ENCODE measurements at places on chromosomes 3 and 15.
A peak's percentile ranks its signal among the peaks of the same experiment; 100 is the strongest.

DNA sequence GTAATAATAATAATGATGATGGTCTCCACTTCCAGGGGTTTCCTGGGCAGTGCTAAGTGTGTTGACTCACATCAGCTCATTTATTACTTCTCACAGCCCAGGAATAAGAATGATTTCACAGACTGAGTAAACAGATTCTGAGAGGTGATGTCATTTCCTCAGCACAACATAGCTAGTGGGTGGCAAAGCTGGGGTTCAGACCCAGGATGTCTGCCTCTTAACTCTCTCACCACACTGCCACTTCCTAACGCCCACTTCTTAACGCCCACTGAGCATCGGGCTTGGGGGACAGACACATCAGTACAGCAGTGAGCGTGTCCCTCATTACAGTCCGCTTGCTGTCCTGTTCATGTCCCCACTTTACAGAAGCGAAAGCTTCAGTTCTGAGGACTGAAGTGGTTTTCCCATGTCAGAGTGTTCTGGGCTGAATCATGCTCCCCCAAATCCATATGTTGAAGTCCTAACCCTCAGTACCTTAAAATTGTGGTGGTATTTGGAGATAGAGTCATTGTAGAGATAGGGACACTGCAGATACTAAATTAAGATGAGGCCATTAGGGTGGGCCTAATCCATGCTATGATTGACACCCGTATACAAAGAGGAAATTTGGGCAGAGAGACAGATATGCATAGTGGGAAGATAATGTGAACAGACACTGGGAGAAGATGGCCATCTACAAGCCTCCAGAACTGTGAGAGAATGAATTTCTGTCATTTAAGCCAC lies 68.0 kb downstream of the ATP2B2 start:
- no peak for DNase-seq

- no peak for DNase-seq
Observed at GRCh38 chr15:88647351-88648105, 8.7 kb downstream of the ISG20 start.

- no peak for DNase-seq
Observed at GRCh38 chr3:173930251-173930650, 532.7 kb downstream of the NLGN1 start.

DNA sequence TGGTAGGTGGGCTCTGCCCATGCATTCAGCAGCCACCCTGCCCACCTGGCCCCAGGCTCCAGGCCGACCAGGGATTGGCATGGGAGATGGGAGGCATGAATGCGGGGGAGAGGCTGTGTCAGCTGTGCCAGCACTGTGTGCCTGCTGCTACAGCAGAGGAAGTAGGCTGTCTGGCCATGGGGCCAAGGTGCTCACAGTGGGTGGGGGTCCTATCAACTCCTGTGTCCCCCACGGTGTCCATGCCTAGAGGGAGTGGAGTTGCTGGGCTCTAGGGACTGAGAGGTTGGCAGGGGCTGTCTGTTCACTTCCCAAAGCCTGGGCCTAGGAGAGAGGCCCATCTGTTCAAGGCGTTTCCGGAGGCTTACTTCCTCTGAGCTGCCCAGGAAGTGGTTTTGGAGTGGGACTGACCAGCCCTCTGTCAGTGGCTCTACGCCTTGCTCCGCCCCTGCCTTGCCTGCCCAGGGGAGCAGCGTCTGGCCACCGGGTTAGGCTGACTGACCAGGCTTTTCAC lies 5.8 kb downstream of the PRKCD start:
- no peak for DNase-seq

GRCh38 chr3:30187366-30187765 lies 419.0 kb upstream of the TGFBR2 start:
- DNase-seq: no peak

DNA sequence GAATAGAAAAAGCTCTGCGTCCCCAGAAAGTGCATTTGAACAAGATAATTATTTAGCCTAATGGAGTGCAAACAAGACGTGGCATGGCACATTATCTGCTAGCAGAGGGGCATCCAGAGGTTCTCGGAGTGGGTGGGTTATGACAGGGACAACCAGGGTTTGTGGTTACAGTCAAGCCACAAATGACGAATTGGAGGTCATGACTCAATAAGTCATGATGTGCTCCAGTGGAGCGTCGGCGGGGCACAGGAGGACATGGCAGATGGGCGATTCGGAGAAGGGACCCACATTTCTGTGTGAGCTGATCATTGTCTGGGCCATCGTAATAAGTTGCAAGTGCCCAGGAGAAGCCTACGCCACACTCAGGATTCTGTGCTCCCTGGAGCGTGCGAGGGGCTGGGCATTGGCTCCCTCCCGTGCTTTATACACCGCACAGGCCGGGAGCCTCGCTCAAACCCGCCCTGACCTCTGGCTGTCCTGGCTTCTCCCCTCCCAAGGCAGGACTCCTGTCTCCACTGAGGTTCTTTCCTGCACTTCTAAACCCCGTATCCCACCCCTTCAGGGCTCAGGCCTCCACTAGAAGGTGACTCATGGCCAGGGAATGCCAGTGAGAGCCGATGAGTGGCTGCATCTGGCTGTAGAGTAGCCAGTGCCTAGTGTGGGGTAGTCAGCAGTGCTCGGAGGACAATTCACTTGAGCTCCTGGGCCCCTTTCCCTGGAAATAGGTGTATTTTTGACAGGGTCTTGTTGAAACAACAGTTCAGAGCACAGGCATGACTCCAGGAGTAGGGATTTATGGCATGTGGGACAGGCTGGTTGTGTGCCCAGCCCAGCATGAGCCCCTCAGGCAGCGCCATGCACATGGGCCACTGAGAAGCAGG lies 67.4 kb downstream of the GRIP2 start:
- DNase-seq: peak; percentile 96

GRCh38 chr15:26157081-26157480 lies 294.0 kb upstream of the ATP10A start:
- no peak for DNase-seq

GRCh38 chr3:10911350-10912002 lies 81.1 kb upstream of the SLC6A1 start:
- no peak for DNase-seq

- no peak for DNase-seq
Observed at GRCh38 chr3:75101329-75102147, 487.1 kb upstream of the CNTN3 start.

DNA sequence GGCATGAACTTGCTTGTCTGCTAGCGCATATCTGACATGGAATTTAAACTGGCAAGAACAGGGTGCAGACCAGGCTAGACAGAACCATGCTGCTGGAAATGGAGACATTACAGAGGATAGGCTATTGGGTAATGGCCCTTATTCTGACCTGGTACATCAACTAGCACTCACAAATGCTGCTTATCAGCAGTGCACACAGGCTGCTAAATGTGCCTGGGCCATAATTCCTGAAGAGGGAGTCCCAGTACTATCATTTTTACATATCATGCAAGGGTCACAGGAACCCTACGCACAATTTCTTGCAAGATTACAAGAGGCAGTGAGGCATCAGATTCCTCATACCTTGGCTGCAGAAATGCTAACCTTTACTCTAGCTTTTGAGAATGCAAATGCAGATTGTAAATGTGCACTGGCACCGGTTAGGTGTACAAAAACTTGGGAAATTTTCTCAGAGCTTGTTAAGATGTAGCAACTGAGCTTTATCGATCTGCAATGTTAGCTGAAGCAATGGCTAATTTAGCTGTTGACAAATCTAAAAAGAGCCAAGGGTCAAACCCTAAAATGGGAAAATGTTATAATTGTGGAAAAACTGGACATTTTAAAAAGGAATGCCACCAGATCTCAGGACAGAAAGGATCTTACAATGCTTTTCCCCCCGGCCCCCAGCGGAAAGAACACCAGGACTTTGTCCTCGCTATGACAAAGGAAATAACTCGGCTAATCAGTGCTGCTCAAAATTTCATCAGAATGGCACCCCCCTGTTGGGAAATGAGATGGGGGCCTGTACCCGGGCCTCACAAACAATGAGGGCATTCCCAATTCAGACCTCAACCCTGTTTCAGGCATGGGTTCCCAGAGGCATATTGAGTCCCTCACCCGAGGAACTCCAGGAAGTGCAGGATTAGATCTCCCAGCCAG lies 21.1 kb downstream of the CCRL2 start:
- DNase-seq: no peak

DNA sequence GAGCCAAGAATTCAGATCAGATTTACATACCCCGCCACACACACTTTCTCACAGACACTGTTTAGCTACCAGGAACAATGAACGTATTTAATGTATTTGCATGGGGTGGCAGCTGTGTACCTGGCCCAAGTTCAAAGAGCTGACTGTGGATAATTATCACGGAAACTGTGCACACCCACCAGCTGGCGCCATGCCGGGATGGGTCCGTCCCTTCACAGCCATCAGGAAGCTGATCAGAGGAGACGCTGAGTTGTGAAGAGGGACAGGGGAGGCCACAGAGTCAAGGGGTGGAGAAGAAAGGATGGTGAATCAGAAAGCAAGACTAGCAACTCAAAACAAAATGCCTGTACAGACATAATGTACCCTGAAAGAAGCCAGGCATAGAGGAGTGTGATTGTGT lies 13.1 kb upstream of the PLA2G4D start:
- no peak for DNase-seq

- DNase-seq: no peak
Observed at GRCh38 chr3:124299831-124300230, 307.9 kb upstream of the ROPN1 start.

GRCh38 chr3:181326637-181327223 lies 337.2 kb upstream of the DNAJC19 start:
- DNase-seq: peak; percentile 3

DNA sequence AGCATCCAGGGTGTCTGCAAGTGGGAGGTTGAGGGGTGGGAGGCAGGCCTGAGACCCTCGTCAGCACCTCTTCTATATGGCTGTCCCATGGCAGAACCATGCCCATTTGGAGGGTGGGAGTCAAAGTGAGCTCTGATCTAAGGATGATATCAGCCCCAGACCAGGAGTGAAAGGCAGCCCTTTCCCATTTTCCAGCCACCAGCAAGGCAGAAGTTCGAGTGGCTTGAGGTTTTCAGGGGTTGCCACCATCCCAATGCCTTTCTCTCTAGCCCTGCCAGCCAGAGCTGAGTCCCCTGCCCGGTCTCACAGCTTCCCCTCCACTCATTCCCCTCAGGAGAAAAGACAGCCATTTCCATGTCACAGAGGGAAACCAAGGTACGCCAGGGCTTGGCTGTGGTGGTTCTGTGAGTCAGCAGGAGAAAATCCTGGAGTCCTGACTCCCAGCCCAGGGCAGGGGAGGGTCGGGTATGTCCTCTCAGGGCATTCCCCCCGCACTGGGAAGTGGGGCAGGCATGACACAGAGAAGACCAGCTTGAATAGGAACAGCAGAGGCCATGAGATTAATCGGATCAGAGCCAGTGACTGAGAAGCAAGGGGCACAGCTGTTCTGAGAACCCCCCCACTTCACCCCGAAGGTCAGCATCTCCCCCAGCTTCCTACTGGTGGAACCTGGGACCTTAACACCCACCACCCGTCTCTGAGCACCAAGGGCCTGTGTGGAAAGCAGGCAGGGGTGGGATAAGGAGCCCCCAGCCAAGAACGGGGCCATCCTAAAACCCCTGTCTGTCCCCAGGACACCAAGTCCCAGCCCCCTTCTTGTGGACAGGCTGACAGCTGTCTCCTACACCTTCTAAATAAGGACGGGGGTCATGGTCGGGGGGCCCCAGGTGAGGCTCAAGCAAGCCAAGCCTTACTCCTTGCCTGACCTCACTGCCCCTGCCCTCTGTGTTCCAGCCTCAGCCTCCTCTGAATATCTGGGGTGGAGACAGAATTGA lies 965 bp upstream of the SLC38A3 start:
- no peak for DNase-seq

DNA sequence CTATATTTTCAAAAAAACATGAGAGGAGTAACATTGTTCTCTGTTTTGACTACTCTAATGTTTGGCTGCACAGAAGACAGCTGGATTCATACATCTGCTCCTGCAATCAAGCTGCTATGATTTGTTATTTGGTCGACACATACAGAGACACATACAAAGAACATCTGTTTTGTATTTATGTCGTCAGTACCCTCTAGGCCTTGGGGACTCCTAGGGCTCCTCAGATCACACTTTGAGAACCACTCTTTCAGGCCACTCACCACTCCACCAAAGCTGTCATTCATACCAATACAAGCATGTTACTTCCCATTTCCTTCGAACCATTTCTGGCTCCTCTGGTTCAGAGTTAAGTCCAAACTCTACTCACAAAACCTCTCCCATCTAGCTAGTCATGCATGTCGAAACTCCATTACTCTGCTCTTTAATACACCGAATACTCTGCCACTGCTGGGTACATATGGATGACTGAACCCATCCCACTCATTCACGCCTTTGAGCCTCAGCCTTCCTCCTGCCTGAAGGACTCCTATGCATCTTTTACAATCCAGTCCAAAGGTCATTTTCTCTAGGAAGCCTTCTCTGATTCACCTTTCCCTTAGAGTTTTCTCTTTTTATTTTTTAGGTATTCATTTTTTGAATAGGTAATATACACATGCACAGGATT lies 102.9 kb upstream of the ARHGEF3 start:
- no peak for DNase-seq

DNA sequence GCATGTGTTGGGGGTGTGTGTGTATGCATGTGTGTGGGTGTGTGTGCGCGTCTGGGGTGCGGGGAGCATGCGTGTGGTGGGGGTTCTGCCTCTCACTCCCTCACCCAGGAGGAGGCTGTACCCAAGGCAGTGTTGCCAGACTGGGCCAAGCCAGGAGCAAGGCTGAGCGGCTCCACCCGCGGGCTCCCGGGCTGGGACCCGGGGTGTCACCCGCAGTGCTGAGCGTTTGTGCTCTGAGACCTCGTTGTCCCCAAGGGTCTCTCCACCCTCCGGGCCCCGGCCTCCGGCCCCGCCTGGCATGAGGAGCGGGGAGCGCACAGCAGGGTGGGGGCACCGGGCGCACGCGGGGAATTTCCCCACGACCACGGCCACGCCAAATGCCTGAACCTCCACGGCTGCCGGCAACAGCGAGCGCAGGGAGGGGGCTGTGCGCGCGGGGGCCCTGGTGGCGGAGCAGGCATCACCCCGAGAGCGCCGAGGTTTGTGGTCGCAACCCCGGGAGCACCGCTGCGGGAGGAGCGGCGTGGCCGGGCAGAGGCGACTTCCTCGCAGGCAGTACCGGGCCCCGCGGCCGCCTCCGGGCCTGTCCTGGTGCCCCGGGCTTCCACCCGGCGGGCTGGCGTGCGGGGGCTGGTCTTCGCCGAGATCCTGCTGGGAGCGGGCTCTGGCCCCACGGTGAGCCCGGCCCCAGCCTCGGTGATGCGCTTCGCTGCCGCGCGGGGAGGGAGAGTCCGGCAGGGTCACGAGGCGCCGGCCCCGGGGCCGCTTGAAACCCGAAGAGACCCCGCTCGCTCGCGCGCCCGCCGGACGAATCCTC lies 7.4 kb upstream of the OCA2 start:
- no peak for DNase-seq

- no peak for DNase-seq
Observed at GRCh38 chr15:44596511-44597010, 59.6 kb downstream of the EIF3J start.
